HL-60 (cell line): ENCODE measurements at places on chromosomes 5 and 9.

DNA sequence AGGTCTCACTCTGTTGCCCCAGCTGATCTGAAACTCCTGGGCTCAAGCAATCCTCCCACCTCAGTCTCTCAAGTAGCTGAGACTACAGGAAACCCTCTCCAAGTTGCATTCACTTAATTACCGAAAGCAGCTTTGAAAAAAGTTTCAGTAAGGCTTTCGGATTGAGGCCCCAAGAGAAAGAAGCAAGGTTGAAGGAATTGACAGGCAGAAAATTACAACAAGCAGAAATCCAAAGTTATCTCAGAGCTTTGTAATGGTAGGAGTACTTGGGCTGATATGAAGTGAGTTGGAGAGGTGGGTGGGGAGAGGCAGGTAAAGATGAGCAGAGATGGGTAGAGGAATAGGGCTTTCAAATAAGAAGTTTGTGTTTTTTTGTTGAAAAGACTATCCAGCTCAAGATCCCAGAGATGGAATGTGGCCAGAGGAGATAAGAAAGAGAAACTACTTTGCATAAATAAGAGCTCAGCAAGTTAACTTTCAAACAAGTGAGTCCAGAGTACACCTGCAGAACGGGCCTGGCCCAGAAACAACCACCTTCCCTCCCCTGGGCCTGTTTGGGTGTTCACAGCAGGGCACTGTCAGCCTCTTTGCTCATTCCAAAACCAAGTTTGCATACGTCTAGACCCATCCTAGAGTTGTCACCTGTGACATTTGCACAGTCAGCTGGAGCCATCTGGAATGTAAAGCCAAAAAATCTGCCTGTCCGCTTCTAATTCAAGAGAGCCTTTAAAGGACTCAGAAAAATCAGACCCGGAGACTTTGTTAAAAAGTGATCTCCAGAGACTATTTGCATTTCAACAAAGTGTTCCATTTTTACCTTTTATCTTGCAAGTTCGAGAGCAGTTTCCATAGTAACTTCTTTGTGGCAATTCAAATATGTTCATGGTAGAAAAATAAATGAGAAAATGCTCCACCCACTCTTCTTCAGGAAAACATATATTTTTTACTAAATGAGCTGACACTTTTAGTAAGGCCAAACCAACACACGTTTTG lies 2.2 kb upstream of the CLINT1 start:
- DNase-seq = no peak

DNA sequence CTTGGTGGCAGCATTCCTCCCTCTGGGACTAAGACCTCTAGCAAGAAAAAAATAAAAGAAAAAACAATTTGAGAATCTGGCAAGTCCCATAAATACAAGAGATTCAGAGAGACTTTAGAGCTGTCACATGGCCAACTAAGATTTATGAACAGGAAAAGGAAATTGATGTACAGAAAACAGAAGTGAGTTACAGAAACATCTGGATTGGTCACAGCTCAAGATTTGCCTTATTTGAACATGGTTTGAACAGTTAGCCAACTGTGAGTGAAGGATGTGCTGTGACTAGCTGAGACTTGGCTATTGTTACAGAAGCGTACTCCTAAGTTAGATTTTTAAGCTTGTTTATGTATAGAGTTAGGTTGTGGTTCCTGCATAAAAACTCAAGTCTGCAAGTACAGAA lies 340.2 kb downstream of the SLCO4C1 start:
- no peak for DNase-seq

- DNase-seq = no peak
Observed at GRCh38 chr5:134394932-134395331, 16.7 kb downstream of the CDKN2AIPNL start.

DNA sequence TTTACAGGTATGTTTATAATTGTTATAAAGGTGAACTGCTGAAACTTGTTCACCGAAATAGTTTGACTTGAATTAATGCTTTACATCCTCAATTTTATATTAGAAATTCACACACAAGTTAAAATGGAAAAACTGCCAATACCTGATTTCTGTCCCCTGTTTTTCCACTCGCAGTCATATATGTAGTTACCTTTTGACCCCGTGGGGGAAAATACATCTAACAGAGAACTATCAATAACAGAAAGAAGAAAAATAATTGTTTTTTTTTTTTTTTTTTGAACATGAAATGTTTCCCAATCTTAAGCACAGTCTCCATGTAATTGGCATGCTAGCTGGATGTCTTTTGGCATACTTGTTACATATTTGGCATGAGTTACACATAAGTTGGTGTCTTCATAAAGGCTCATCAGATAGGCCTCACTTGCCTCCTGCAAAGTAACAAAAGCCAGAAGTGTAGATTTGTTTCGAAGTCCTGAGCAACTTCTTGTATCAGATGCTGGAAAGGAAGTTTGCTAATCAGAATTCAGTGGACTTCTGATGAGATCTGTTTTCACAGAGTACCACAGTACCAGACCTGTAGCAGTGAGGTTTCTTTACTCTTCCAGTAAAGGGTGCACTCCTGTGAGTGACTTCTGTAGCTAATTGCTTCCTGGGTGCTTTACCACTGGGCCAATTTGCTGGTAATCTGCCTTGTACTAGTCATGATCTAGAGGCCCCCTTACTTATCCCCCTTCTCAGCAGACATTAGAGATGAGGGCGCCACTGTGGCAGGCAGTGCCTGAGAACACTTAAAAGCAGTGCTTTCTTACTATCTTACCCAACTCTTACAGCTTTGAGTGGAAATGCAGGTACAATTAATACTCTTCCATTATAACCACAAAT lies 36.2 kb upstream of the CXXC5 start:
- DNase-seq = no peak

DNA sequence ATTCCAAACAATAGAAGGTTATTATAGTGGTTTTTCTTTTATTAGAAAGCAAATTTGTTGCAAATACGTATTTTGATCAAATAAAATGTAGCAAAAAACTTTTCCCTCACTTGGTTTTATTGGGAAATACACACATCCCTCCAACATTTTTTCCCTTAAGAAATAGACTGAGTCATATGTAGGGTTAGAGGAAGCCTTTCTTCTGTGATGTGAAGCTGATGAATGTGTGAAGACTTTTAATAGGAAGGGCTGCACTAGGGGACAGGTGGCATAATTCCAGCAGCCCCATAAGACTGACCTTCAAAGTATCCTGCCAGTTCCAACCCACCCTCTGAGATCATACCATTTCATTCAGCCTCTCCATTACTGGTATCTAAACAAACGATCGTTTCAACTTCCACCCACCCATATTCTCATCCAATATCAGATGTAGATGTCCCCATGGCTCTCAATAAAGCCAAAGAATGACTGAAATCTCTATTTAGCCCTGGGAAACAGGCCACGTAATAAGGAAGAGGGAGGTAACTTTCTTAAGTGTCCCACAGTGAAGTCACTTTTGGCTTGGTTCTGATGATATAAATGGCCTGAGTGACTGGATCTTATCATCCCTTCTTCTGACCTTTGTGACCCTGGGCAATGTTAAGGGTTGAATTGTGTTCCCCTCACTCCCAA lies 64.7 kb upstream of the LPAR1 start:
- DNase-seq = no peak

DNA sequence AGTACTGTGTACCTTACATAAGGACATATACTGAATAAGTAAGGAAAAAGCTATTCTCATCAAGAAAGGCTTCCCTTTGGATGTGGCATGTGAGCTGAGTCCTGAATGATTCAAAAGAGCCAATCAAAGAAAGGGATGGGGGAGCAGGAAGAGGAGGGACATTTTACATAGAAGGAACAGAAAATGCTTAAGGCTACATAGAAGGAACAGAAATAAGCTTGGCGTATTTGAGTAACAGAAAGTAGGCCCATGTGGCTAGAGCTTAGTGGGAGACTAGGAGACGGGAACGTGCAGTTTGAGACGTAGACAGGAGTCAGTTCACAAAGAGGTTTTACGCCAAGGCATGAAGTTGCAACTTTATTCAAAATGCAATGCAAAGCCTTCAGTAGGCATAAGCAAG lies 126.3 kb downstream of the CEMIP2 start:
- no peak for DNase-seq

GRCh38 chr9:24385077-24385476 lies 160.6 kb downstream of the IZUMO3 start:
- DNase-seq = no peak

- DNase-seq = no peak
Observed at GRCh38 chr9:31415164-31415563, 969.3 kb upstream of the ACO1 start.

DNA sequence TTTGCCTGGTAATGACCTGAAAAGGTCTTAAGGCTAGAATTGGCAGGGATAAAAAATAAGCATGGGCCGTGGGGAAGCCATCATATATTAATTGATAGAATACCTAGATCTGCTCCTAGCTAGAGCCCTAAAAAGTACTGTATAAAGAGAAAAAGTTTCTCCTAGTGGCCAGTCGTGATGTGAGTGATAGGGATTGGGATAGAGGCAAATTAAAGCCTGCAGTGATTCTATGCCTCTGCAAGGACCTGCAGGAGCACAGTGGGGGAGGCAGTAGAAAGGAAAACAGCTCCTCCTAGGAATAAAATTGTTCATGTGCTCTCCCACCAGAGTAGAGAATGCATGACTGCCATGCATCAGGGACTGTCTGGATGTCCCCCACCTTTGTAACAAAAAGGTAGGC lies 56.2 kb upstream of the FTMT start:
- no peak for DNase-seq
